Fibroblast of skin of right quadriceps (primary cell): ENCODE measurements at places on chromosomes 1 and 21.
A peak's percentile ranks its signal among the peaks of the same experiment; 100 is the strongest.

GRCh38 chr1:223771814-223772770 lies 59.8 kb downstream of the CAPN2 start:
- DNase-seq, result peak; percentile 80

GRCh38 chr1:190119683-190120082 lies 358.0 kb downstream of the BRINP3 start:
- DNase-seq, result no peak

DNA sequence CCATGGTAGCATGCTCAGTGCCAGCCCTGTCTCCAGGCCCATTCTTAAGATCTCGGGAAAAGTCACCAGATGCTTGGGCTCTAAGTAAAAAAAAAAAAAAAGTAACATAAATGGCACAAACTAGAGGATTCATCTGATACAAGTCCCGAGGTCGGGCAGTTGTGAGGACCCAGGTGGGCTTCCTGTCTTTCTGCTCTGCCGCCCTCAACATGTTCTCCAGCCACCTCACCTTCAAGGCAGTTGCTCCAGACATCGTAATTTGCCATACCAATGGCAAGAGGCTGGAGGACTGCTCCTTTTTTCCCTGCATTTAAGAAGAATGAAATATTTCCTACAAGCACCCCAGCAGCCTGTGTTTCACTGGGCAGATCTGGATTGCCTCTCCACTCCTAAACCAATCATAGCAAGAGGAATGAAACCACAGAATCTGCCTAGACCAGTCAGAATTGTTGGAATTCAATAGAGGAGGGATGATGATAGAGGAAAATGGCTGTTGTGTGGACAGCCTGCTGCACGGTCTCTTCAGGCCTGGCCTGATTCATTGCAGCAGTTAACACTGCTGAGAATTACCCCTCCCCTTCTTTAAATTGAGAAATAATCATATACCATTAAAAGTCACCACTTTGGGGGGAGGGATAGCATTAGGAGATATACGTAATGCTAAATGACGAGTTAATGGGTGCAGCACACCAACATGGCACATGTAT lies 5.4 kb downstream of the HMGN2 start:
- peak; percentile 25 for DNase-seq

- peak; percentile 76 for DNase-seq
Measured at GRCh38 chr21:27734146-27734545, 767.3 kb upstream of the ADAMTS5 start.

DNA sequence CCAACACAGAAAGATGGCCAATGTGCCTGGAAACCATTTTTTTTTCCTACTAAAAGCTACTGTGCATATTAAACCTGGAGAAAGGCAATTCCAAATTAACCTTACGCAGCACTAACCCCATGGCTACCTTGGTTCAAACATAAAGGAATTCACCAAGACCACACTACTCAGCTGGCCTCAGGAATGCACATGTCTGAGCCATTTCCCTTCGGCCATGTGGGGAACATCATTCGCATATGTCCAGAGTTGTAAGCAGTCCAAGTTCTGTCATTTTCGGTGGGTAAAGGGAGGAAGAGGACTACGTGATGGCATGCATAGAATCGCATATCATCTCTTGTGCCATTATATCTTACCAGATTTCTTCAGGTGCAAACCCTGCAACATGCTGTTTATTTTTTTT lies 175.4 kb downstream of the NTMT2 start:
- DNase-seq, result peak; percentile 59
